ENCODE measurements at places on chromosomes 2 and 18.

DNA sequence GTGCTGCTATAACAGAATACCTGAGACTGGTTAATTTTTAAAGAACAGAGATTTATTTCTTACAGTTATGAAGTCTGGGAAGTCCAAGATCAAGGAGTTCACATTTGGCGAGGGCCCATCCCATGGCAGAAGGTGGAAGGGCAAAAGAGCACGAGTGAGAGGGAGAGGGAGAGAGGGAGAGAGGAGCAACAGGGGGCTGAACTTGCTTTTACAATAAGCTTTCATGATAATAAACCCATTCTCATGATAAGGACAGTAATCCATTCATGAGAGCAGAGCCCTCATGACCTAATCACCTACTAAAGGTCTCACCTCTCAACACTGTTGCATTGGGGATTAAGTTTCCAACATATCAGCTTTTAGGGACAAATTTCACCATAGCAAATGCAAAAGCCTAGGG is 45.3 kb downstream of the DSC3 start:
- DNase-seq = no peak

DNA sequence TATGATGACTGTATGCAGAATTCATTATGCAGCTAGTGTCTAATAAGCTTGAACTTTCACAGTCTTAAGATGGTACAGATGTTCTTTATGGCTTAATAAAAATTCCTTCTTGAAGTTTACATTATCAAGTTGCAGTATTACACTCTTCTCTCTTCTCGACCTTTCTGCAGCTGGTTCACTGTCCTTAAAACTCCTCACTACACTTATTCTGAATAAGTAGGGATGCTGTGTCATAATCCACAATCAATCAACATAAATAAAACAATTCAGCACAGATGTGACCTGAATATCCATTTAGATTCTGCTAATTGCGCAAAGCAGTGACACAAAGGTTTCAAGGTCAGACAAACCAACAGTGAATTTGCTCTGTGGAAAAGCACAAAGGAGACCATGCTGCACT is 356.8 kb downstream of the SUCLG1 start:
- no peak for DNase-seq

GRCh38 chr2:208033701-208034502 is 8.6 kb upstream of the PLEKHM3 start:
- no peak for DNase-seq

DNA sequence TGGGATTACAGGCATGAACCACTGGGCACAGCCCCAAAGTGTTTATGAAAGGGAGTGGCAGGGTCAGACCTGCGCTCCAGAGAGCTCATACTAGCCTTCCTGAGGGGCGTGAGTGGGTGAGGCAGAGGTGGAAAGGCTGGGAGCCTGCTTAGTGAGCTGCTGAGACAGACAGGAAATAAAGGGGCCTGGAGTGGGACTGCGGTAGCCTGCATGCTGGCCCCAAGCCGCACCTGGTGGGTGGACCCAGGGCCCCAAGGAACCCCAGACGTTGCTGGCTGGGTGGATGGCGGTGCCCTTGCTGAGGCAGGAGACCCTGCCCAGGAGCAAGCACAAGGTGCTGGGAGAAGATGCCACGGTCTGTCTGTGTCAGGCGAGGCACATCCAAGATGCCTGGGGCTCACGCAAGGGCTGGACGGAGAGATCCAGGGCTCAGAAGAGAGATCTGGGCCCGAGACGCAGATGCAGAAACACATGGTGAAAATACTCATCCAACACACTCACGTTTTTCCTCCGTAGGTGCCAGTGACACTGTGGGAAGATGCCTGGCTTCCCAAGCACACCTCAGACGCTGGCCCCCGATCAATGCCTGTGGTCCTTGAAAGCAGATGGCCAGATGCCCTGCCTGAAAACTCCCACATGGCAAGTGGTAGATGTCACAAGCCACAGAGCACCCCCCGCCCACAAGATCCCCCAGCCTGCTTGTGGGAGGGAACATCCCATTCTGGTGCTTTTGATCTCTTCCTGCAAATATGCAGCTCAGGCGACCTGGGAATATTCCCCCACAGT is 151.1 kb downstream of the GLI2 start:
- no peak for DNase-seq

DNA sequence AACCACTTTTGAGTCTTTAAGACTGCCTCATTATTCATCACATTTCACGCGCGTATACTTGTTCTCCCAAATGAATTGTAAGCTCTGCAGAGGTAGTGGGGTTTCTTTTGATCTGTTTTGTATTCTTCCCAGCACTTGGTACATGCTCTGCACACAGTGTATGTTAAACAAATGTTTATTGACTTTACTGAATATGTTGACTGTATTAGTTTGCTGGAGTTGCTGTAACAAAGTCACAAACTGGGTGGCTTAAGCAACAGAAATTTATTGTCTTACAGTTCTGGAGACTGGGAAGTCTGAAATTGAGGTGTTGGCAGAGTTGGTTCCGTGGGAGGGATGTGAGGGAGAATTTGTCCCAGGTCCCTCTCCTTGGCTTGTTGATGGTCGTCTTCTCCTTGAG is 65.1 kb downstream of the CDK15 start:
- no peak for DNase-seq

- no peak for DNase-seq
Measured at GRCh38 chr2:219124381-219125110, 36.1 kb downstream of the NHEJ1 start.

GRCh38 chr2:68362749-68363148 is 2.3 kb upstream of the PLEK start:
- DNase-seq = no peak

DNA sequence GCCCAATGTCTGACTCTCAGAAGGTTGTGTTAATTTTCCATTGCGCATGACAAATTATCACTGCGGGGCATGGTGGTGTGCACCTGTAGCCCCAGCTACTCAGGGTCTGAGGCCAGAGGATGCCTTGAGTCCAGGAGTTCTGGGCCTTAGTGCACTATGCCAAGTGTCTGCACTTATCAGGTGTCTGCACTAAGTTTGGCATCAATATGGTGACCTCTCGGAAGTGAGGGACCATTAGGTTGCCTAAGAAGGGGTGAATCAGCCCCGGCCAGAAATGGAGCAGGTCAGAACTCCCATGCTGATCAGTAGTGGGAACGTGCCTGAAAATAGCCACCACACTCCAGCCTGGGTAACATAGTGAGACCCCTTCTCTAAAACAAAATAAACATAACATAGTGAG is 61.7 kb upstream of the ZNF532 start:
- no peak for DNase-seq

Measured in NCI-H187 (cell line).